ENCODE measurements at places on chromosomes 1 and 21.

GRCh38 chr1:4019147-4019521 is 119.1 kb upstream of the C1orf174 start:
- no peak for DNase-seq

DNA sequence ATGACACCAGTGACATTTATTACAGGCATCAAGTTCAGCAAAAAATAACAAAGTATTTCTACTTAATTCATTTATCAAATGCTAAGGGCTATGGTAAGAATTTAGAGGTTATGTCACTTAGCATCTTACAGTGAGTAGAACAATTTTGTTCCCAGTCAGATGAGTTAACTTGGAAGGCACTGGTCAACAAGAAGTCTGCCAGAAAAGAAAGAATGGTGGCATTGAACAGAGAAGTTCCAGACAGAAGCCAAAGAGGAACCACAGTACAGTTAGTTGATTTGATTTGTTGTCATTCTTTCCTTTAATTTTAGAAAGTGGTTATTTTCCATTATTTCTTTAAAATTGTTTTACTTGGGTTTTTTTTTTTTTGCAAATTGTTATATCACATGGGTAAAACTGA is 232.2 kb upstream of the PKN2 start:
- DNase-seq = no peak

DNA sequence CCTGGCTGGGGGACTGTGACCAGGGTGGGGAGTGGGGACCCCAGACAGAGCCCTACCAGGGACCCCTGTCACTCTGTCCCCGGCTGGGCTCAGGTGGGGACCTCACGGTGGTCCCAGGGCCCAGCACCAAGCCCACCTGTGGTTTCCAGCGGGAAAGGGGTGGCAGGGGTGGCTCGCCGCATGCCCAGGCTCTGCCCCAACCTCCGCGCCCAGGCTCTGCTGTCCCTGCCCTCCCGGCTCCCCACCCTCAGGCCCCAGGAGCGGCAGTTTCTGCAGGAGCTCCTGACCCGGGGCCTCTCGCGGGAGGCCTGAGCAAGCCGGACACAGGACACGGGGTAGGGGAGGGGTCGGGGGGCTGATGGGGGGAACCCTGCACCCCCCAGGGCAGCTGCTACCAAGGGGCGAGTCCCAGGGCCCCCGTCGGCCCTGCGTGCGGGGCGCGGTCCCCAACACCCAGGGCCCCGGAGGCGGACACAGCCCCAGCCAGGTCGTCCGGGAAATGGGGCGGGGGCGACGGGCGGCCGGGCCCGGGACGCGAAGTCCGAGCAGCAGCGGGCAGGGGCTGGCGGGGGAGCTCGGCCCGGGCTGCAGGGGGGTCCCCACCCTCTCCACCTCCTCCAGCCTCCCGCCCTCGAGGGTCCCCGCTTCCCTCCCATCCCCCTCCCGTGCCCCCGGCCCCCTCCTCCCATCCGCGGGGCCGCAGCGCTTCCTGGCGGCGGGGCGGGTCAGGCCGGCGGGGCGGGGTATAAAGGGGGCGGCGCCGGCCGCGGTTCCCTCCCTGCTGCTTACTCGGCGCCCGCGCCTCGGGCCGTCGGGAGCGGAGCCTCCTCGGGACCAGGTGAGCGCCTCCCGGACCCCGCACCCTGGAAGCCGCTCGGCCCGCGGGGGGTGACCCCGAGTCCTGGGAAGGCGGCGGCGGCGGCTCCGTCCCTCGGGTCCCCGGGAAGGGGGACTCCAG is at the start of gene COL6A2:
COL6A2 (plus strand) TSS at position 777 of the 958 bp plus-strand sequence.
- no peak for DNase-seq

GRCh38 chr1:233790662-233791371 is 113.7 kb upstream of the SLC35F3 start:
- peak; percentile 17 for DNase-seq

DNA sequence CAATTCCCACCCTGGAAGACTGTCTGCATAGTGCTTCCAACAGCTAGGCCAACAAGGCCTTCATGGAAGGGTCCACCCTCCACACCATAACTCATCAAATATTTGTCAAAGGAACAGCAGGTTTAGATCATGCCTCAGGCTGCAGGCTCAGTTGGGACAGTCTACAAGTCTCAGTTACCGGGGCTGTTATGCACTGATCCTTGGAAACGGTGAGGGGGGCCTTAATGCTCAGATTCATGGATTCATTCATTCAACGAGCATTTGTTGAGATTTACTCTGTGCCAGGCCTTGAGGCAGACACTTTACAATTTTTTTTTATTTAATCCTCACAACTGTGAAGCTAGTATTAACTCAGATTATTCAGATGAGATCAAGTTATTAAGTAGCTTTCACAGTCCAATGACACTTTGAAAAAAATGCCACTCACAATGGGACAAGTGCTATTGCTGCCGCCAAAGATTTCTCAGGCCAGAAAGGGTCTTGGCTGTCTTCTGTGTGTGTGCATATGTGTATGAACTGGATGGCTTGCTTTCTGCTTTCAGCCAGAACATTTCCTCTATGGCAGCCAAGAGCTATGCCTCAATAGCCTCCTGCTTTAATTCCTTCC is 8.9 kb upstream of the C1orf216 start:
- no peak for DNase-seq

GRCh38 chr1:205466595-205467220 is 10.9 kb upstream of the BLACAT1 start:
- DNase-seq = no peak

- DNase-seq = no peak
Observed at GRCh38 chr1:115134850-115135480, 45.7 kb upstream of the TSPAN2 start.

GRCh38 chr1:82001345-82001744 is 200.6 kb downstream of the ADGRL2 start:
- no peak for DNase-seq

GRCh38 chr1:244713332-244713731 is 60.4 kb downstream of the DESI2 start:
- DNase-seq = no peak

DNA sequence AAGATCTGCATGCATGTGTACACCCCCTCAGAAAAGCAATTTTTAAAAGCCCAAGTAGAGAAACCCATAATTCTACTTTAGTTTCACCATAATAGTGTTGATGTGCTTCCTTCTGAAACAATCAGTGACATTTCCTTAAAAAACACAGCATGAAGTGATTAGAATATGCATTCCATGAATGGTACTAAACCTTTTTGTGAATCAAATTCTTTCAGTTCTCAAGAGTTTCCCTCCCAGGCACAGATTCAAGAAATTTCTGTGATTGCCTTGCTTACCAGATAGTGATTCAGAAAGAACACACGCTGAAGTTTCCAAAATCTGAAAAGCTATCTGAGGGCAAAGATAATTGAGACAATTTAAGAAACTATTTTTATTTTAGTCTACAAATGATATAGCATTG is 136.4 kb upstream of the ADGRL2 start:
- no peak for DNase-seq

DNA sequence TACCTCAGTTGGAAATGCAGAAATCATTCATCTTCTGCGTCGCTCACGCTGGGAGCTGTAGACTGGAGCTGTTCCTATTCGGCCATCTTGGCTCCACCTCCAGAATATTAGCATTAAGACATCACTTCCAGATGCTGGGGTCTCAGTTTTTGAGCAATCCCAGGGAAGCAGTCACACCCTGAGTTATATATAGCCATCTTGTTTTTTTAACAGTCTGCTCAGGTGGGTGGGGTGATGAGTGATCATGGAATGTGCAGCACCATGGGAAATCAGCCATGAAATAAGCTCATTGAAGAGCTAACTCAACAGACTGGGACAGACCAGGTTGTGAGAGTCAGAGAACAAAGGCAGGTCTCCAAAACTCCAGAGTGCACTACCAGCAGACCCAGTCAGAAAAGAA is 27.0 kb upstream of the HMGB4 start:
- no peak for DNase-seq

DNA sequence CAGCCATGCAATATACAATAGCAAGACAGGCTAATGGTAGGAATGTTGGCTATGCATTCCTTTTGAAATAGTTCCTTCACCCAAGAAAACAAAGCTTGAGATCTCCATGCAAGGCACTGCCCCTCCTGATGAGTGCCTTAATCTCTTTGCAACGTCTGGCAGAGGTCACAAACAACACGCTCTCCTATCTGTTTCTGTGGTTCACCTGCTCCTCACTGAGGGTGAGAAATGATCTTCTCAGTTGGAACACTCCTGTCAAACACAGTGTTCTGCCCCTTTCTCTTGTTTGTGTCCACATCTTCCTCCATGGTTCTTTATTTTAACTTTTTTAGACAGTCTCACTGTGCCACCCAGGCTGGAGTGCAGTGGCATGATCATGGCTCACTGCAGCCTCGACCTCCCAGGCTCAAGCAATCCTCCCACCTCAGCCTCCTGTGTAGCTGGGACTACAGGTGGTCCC is 21.2 kb upstream of the XPR1 start:
- no peak for DNase-seq

DNA sequence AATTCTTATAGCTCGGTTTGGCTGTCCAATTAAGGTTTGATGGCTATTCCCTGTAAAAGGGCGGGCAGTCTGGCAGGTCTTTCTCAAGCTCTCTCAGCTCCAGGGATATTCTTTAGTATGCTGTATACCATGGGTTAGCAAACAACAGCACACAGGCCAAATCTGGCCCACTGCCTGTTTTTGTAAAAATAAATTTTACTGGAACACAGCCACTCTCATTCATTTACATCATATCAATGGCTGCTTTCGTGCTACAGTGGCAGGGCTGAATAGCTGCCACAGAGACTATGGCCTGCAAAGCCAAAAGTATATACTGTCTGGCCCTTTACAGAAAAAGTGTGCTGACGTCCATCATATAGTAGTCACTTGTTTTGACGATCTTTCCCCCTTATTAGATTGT is 32.0 kb downstream of the MACO1 start:
- no peak for DNase-seq

DNA sequence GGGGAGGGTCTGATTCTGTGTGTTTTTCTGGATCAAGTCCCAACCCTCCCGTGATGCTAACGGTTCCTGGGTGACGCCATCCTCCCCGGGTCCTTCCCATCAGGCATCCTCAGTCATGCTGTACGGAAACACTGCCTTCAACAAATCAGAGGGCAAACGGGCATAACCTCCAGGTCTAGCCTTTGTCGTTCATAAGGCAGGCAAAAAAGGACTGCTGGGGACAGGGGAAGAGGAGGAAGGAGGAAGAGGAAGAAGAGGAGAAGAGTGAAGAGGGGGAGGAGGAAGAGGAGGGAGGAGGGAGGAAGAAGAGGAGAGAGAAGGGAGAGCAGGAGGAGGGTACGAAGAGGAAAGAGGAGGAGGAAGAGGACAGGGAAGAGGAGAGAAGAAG is 84.4 kb downstream of the ITPKB start:
- DNase-seq = no peak

Measured in keratinocyte (primary cell).